ENCODE measurements at places on chromosomes 16 and 17.

- no peak for DNase-seq
Measured at GRCh38 chr17:69187294-69187693, 41.3 kb downstream of the ABCA10 start.

- no peak for DNase-seq
Measured at GRCh38 chr17:62657145-62657665, 29.7 kb downstream of the MRC2 start.

- peak; percentile 9 for DNase-seq
Measured at GRCh38 chr17:15501793-15502192, 34.4 kb upstream of the CDRT4 start.

GRCh38 chr16:53515811-53516210 lies 12.8 kb upstream of the AKTIP start:
- no peak for DNase-seq

GRCh38 chr17:17663160-17664063 lies 17.8 kb upstream of the RAI1 start:
- no peak for DNase-seq

- DNase-seq, result no peak
Measured at GRCh38 chr17:12195418-12195817, 174.7 kb downstream of the MAP2K4 start.

Data from NCI-H187 (cell line).